ENCODE measurements at places on chromosomes 11 and 22.

DNA sequence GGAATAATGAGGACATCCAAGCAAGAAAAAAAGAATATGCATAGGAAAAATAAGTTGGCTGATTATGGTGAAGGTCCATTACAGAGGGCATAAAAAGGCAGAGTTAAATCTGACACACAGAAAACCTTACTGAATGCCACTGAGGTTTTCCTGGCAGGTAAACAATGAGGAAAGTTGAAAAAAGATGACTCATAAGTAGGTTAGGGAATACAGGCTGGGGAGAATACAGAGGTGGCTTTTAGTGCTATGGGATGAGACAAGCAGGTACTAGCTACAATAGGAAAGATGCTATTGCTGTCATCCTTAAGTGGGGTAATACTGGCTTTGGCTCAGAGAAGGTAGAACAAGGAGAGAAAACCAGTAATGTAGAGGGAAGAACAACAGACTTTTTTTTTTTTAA is 44.7 kb downstream of the CSTF3 start:
- DNase-seq, result no peak

DNA sequence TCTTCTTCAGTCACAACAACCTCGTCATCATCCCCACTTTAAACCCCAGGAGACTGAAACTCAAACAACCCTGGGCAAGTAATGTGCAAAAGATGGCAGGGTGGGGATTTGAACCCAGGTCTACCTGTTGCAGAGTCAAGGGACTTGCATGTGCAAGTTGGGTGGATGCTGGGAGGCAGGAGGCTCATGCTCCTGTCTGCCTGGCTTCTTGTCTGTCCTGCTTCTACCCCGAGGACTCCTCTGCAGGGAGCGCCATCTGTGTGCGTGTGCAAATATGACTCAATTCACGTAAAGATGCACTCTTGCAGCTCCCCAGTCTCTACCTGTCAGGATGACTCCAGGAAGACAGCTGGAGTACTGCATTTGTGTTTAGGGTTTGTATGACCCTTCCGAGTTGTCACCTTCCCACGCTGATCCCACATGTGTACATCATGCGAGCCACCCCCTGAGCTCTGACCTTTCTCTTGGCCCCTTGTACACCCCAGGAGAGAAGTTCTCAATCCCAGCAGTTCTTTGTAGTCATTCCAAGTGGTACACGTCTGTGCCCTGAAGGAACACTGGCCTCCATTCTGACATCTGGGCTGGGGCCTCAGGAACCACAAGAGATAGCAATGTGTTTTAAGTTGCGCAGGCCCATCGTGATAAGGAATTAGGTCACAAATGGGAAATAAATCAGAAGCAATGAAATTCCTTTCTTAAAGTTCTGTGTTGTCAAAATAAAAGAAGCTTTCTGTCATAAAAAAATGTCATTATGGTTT is 95.7 kb downstream of the CWC15 start:
- DNase-seq, result no peak

GRCh38 chr22:23180893-23181720 is 798 bp downstream of the BCR start:
- DNase-seq, result no peak

DNA sequence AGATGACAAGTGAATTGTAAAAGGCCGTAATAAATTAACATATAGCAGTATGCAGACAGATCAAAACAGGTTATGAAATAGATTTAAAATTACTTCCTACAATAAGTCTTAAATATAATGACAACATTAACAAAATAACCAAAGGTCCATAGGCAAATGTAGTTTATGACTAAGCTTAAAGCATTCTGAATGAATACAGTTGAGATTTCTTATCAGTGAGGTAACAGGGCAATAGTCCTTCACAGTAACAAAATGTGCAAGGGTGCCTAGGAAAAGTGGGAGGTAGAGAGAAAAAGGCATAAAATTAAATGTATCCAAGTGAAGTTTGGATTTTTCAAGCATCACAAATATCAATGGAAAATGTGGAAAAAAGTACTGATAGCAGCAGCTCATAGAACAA is 20.9 kb upstream of the P4HA3 start:
- no peak for DNase-seq

DNA sequence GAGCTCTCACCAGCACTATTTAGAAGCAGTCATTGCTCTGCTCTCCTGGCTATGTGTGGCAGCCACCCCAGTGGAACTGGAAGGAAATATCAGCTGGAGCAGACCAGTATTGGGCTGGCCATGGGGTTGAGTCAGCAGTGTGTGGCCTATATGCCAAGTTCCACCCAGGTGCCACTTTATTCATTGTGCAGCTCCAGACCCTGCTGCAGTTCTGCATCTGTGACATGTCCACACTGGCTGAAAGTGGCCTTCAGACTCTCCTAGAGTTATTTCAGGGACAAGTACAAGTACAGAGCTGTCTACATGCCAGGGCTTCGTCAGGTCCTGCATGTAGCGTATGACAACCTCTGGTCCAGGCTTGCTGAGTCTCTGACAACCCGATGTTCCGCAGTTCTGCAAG is 55.2 kb downstream of the CABIN1 start:
- no peak for DNase-seq

DNA sequence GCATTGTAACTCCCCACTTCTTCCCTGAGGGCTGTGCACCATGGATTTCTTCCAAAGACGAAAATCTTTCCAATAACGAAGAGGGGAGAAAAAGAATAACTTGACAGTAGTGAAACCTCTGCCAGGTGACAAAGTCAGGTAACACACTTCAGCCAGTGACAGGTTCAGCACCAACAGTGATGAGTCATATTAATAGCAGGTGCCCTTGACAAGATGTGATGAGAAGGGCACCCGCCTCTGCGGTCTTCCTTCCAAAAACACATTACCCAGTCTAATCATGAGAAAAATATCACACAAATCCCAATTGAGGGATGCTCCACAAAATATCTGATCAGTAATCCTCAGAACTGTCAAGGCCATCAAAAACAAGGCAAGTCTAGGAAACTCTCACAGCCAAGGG is 157.8 kb downstream of the EFCAB6 start:
- no peak for DNase-seq

- no peak for DNase-seq
Observed at GRCh38 chr11:71917646-71918140, 10.7 kb downstream of the XNDC1N start.

- DNase-seq, result no peak
Observed at GRCh38 chr22:35558031-35558430, 17.4 kb downstream of the RASD2 start.

GRCh38 chr11:96194581-96195374 is 148.2 kb downstream of the MAML2 start:
- DNase-seq, result no peak

DNA sequence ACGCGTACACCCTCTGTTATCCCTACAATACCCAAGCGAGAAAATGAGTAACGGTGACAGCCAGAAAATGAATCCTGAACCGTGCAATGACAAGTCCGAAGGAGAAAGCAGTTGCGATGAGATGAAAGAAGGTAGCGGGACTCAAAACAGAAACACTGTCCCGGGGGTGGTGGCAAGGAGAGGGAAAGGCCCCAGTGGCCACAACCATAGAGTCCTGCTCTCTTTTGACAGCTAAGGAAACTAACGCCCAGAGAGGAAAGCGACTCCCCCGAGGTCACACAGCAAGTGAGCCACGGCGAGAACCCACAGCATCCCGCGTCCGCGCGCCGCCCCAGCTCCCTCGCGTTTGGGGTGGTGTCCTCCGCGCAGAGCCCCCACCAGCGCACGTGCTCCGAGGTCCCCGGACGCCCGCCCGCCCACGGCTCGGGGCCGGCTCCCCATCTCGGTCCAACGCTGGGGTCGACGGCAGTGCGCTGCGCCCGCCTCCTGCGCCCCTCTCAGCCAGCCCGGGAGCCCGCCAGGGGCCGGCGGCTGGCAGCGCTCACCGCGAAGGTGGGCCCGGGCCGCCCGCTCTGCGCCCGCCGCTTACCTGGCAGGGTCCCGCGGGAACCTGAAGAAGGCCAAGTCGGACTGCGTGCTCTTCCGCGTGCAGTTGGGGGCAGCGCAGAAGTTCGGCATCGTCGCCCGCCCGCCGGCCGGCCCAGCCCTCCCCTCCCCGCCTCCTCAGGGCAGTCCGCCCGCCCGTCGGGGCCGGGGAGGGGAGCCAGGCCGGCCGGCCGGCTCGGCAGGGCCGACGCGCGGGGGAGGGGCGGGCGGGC is 564 bp downstream of the THAP12 start:
- DNase-seq, result no peak

DNA sequence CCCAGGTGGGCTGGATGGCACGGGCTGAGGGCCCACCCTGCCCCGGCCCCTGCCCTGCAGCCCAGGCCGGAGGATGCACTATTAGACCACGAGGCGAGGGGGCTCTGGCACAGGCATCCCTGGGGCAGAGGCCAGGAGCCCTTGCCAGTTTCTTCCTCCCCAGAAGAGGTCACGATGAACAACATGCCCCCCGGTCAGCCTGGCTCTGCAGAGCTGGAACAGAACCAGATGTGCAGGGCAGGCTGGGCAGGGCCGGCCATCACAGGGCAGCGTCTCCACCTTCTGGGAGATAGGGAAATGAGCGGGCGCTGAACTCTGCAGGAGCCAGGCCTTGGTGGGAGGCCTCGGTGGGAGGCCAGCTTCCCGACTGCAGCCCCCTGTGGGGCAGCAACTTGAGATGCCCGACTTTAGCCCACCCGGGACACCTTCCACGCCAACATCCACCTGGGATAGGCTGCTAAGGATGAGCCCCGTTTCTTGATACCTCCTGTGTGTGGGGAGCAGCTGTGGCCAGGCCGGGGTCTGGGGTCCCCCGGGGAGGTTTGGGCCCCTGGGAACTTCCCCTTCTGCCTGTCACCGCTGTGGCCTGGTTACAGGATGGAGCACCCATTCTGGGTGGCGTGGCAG is 21.8 kb upstream of the GNB1L start:
- no peak for DNase-seq

- DNase-seq, result no peak
Observed at GRCh38 chr11:122138744-122139594, 23.0 kb upstream of the BLID start.

All from NCI-H524 (cell line).